ENCODE measurements at places on chromosomes 6 and 20.

DNA sequence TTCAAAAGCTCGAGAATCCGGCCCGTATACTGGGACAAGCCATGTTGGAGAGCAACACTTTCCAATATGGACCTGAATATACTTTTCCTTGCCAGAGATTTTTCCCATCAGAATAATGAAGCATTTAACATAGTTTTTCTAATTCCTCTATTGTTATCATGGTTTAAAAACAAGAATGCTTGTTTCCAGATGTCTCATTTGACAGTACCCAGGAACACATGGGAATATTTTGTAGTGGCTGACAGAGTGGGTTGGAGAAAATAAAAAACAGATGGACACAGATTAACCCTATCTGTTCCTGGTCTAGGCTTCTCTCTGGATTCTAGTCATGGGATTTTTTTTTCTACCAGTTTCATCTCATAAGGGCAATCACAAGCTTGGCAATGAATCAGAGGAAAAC, 164.8 kb upstream of the CEP162 start:
- no peak for DNase-seq

DNA sequence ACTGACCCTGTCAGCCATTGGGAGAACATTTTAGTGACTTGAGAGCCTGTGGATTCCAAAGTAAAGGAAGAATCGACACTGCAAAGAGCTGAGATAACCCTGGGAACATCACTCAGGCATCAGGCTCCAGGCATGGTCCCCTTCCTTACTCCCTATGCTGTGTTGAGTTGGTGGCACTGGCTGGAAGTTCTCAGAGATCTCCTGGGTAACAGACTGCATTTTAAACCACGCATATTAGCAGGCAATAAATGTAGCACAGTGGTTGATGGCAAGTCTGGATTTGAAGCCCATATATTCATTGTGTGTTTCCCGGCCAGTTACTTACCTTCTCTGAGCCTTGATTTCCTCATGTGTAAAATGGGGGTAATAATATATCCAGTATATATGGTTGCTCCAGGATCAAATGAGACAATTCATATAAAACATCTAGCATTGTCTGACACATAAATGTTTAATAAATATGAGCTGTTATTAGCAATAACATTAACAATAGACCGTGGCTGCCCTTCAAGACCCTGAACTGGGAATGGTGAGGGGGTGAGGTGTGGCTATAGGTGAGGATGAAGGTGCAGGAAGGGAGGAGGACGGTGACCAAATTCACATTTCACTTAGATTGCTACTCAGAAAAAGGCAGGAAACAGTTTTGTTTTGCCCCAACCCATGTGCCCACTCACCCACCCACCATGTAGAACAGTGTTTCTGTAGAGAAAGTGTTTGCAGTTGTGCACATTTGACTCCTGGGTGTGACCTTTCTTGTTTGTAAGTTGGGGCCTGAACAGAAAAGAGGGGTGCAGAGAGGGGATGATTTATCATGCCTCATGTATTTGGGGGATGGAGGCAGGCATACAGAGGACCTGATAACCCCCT, 2.1 kb downstream of the PLCG1 start:
- no peak for DNase-seq

DNA sequence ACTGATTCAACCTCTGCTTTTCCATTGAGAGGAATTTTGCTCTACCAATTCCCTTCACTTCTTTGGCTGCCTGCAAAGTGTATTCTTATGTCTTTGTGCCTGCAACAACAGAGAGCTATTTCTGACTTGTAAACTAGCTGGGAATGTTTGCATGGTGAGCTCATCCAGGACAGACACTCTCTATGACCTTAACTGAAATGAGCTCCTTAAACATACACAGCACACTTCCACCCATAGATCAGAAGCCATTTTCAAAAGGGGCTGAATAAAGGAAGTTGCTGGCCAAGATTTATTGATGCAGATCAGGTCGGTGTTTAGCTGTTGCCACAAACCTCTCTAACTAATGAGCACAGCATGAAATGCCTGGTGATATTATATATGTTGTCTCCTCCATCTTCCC, 377.7 kb downstream of the BTBD9 start:
- no peak for DNase-seq

- no peak for DNase-seq
Observed at GRCh38 chr6:7894262-7895124, 16.1 kb downstream of the TXNDC5 start.

DNA sequence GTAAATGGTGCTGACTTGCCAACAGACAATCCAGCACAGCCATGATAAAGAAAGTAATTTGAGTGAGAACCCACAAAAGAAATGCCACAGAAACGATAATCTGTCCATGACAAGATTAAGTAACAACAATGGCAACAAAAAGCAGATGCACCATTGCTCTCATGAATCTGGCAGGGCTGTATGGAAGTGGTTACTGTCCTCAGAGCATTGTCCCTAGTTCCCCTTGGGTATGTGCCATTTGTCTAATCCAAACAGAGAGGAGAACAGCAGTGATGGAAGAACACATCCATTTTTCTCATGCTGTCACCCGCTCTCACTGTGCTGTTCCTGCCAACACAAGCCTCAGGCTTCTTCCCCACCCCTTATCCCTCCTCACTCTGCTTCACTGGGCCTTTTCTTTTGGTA, 65.8 kb downstream of the REV3L start:
- no peak for DNase-seq

- DNase-seq, result no peak
Observed at GRCh38 chr20:51037532-51038115, 14.7 kb upstream of the KCNG1 start.

DNA sequence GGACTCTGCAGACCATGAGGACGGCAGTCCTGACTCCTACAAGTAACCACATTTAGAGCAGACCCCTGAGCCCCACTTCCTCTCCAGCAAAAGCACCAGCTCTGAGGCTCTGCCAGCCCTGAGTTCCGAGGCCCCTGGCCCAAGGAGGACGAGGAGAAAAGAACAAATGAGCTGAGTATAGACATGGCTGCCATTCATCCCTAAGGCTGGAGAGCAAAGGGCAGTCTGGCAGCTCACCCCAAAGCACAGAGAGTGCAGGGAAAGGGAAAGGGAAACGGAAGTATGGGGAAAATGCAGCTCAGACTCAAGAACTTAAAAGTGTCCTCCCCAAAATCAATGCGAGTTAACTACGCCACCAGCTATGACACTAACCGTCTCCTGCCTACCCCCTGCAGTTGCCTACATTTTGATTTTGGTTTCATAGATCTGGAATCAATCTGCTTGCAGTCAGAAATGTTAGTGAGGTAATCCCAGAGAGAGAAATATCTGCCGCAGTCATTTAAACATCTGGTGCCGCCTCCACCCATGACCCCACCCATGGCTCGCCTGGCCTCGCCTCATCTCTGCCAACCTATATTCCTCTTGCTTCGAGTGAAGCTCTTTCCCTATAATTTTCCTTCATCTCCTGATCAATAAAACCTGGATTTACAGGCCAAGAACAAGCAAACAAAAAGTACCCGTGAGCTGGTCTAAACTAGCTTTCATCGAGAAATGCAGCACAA, 49.6 kb upstream of the AFDN start:
- DNase-seq, result no peak

GRCh38 chr6:110410511-110410910, 4.9 kb downstream of the DDO start:
- DNase-seq, result no peak

- no peak for DNase-seq
Observed at GRCh38 chr6:108068618-108069017, 5.9 kb downstream of the OSTM1 start.

GRCh38 chr20:52497731-52498130, 306.2 kb upstream of the ZFP64 start:
- DNase-seq, result no peak

DNA sequence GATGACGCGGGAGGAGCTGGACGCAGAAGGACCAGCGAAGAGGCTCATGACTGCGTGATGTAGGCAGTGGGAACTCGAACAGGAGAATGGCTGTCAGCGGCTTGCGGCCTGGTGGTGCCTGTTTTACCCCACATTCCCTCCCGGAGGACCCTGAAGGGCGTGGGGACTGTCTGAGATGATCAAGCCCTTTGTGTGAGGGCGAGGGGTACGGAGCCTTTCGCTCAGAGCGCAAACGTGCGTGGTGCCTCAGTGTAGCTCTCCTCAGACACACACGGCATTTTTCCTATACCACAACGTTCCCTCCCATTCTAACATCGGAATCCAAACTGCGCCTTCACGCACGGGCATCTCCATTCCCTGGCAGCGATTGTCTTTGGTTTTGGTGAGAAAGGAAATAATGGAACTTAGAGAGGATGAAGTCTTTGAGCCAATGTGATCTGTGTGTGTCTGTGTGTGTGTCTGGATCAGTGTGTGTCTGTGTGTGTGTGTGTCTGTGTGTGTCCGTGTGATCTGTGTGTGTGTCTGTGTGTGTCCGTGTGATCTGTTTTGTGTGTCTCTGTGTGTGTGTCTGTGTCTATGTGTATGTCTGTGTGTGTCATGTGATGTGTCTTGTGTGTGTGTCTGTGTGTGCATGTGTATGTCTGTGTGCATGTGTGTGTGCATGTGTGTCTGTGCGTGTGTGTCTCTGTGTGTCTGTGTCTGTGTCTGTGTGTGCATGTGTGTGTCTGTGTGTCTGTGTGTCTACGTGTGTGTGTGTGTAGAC, 5.3 kb downstream of the PTK6 start:
- no peak for DNase-seq

- no peak for DNase-seq
Observed at GRCh38 chr20:51584737-51585136, 42.2 kb upstream of the NFATC2 start.

GRCh38 chr20:16004108-16004854, 569.0 kb downstream of the KIF16B start:
- DNase-seq, result no peak

DNA sequence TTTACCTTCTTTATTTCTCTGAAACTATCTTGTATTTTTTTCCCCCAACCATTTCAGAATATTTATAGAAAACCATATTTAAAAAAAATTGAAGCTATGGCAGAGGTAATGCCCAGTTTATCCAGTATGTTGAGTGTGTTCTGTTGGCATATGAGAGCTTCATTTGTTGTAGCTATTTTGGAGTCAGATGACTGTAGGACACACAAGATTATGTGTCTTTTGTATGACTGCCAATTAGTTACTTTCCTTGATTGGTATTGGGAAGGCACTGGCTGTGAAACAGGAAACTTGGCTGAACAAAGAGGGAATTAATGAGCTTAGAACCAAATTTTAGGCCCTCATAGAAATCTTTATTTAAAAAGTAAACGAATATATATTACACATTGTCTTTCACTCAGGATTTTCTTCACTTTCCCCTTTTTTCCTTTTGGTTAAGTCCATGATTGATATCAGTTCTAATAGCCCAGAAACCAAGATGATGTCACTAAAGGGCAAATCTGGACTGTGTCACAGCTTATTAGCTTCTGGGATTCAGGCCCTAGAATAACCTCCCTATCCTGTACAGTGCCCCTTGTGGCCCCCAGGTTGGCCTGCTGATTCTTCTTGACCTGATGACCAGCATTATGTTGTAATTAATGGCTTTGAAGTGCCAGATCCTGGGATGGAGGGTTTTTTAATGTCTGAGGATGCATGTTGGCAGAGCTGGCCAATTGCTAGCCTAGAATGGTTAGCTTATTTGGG, 10.1 kb downstream of the CDC5L start:
- DNase-seq, result no peak

DNA sequence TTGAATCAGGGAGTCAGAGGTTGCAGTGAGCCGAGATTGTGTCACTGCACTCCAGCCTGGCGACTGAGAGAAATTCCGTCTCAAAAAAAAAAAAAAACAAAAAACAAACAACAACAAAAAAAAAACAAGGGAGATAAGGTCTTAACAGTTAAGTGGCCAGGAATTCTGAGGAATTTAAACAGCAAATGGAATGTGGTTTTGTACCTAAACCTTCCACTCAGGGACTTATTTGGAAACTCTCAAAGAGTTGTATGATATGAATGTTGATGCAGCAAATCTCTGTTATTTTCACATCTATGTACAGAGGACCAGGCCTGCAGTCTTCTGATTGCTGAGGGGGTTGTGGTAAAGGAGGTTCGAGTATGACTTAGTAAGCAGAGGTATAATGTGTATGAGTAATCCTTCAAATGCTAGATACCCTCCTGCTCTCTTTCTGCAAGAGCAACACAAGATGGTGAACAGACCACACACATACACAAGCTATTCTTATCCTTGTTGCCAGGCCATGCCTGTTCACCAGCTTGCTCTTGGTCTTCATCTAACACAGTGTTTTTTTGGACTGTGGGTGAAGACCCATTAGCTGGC, 174.9 kb upstream of the SCGN start:
- no peak for DNase-seq

DNA sequence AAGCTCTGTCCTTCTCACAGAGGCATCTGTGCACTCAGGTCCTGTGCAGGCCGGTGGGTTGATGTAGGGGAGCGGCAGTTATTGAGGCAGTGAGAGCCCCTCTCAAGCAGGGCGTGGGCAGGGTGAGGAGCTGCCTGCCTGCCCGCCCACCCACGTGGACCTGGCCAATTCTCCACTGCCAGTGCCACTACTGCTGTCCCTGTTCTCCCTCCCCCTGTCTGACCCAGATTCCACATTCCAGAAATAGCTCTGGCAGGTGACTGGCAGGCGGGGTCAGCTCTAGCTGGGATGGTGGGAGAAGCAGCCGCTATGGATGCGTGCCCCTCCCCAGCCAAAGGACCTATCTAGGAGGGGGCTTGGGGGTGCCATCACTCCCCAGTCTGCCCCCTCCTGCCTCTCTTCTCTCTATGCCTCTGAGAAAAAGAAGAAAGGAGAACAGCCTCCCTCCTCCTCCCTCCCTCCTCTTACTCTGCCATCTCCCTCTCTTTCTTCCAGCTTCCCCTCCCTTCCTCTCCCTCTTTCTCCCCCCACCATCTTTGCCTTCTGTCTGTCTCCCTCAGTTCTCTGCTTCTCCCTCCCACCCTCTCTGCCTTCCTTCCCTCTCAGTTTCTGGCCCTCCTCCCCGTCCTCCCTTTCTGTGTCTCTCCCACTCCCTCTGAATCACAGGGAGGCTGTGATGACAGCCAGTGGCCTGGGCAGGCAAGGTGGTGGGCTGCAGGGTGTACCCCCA, 86.5 kb upstream of the MYL9 start:
- DNase-seq, result no peak

GRCh38 chr6:82363428-82364086, at the start of gene TPBG:
Gene TPBG, plus strand, starts transcription at chr6:82363817. Its CDS starts 1,145 bp downstream, at chr6:82364962.
- DNase-seq, result no peak

DNA sequence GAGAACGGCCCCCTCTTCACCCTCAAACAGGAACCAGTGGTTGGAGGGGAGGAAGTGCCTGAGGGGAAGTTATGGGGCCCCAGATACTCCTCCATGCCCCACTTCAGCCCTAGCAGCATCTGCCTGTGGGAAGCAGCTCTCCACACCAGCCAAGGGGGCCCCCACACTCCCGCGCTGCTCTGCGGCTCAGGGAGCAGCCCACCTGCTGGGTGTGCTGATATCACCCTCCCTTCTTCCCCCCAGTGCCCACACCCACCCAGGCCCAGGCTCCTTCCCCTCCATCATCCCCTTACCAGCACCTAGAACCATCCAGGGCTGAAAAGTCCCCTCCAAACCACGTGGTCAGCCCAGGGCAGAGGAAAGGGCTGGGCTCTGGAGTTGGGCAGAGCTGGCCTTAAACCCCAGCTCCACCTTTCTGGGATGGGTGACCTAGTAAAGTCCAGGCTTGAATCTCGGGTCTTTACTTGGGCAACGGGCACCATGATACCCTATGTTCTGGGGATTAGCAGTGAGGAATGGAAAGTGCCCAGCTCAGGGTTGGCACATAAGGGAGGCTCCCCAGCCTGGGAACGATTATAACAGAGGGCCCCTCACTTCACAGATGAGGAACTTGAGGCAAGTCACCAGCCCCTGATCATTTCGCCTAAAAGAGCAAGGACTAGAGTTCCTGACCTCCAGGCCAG, 663 bp downstream of the LST1 start:
- no peak for DNase-seq

All from D721Med (cell line).